Activated T-helper 9 cell treated with anti-CD3 and anti-CD28 coated beads, Interleukin-2, amount 50 U/mL, for 16 hours (primary cell): ENCODE measurements at places on chromosomes 4 and X.

- DNase-seq = no peak
Measured at GRCh38 chrX:54447461-54447860, 7.3 kb downstream of the TSR2 start.

GRCh38 chr4:98283219-98284189 is 22.3 kb downstream of the RAP1GDS1 start:
- no peak for DNase-seq

- DNase-seq = no peak
Measured at GRCh38 chr4:152634110-152634760, 45.6 kb downstream of the TMEM154 start.

- no peak for DNase-seq
Measured at GRCh38 chr4:176840166-176840565, 47.4 kb upstream of the VEGFC start.

GRCh38 chr4:77194366-77194765 is 37.4 kb downstream of the CCNG2 start:
- no peak for DNase-seq

DNA sequence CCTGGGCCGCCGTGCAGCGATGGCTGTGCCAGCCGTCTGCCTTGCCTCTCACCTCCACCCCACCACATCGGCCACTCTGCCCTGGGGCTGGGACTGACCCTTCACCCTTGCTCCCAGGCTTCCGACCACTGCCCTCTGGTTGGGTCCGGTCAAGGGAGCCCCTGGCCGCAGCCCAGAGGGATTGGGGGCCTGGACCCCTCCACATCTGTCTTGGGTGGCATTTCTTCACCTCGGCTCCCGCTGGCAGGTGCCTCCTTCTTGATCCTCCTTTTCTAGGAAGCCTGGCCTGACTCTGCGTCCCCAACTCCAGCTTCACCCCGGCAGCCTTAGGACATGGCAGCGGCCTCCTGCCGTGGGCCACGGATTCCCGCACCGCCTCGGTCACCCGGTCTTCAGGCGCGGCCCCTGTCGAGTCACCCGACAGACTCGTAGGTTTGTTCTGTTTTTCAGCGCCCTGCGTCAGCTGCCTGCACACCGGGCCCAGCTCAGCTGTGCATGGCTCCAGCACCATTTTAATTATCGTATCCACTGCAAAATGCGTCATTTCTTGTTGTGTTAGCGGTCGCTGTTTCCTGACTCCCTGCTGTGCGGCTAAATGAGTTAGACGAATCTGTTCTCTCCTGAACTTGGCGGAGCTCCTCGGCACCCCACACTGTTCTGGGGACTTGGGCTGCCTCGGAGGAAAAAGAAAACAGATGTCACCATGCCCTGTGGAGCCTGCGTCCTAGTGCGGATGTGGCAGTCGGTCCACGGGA is 124.0 kb downstream of the FAM53A start:
- DNase-seq = no peak

DNA sequence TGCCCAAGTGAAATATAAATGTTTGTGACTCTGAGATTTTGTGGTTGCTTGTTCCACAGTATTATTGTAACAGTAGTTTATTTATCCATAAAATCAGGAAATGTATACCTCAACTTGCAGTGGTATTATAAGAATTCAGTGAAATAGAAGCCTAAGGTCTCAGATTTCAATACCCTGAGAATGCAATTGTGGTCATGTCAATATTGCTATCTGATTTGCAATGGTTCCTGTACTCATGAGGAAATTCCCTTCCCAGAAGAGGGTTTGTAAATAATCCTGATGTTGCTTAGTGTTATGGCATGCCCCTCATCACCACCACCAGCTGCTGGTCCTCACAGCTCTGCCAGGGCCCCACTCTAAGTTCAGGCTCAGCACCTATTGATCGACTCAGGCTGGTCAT is 67.8 kb downstream of the SLC34A2 start:
- DNase-seq = no peak

GRCh38 chr4:142493255-142494110 is 352.6 kb downstream of the INPP4B start:
- DNase-seq = no peak

DNA sequence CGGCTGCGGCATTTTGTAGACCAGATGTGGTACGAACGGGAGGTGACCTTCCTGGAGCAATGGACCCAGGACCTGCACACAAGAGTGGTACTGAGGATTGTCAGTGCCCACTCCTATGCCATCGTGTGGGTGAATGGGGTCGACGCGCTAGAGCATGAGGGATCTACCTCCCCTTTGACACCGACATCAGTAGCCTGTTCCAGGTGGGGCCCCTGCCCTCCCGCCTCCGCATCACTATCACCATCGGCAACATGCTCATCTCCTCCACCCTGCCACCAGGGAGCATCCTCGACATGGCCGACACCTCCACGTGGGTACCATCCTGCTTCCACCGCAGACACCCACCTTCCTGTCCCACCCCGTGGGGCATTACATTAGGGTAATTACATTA is 46.2 kb downstream of the SMARCA5 start:
- DNase-seq = peak; percentile 6
